T47D (cell line): ENCODE measurements at places on chromosomes 5 and 9.

GRCh38 chr5:10339058-10339811, 14.3 kb upstream of the MARCHF6 start:
- no peak for DNase-seq

GRCh38 chr5:147359581-147359980, 124.8 kb downstream of the STK32A start:
- DNase-seq, result no peak

GRCh38 chr5:175027390-175027789, 303.0 kb downstream of the MSX2 start:
- no peak for DNase-seq

DNA sequence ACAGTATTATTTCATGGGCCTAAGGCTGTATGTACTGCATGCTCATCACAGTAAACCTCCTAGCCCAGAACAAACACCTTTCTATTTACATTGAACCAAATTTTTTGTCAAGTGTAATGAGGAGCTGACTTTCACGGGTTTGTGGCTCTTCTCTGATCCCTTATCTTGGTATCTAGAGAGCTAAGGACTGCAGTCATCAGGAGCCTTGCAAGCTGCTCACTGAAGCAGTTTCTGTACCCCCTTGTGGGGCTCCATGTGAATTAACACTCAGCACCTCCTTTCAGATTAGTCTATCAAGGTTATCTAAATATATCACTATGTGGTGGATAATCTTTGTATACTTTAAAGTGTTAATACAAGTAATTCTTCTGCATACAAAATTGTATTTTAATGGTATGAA, 108.2 kb downstream of the AUH start:
- no peak for DNase-seq

- DNase-seq, result peak; percentile 20
Measured at GRCh38 chr5:146426853-146427618, 20.1 kb upstream of the TCERG1 start.

- no peak for DNase-seq
Measured at GRCh38 chr5:173809014-173809413, 79.1 kb upstream of the CPEB4 start.

- DNase-seq, result no peak
Measured at GRCh38 chr5:13278148-13278547, 666.3 kb downstream of the DNAH5 start.

DNA sequence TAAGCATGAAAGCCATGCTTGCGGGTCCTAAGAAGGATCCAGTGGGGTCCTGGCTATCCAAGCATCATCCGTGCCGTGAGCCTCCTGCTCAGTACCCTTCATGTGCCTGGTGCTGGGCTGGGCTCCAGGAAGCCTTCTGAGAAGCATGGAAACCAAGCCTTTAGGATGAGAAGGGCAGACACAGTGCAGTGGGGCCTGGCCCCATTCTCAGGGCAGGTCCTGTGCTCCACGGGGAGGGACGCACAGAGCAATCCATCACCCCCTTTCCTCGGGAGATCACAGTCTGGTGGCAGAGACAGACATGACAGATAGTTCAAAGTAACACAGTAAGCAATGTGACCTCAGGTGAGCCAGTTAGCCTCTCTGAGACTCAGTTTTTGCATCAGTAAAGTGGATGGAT, 76.9 kb downstream of the RGS3 start:
- no peak for DNase-seq

- no peak for DNase-seq
Measured at GRCh38 chr5:59301727-59302126, 591.8 kb downstream of the PDE4D start.

DNA sequence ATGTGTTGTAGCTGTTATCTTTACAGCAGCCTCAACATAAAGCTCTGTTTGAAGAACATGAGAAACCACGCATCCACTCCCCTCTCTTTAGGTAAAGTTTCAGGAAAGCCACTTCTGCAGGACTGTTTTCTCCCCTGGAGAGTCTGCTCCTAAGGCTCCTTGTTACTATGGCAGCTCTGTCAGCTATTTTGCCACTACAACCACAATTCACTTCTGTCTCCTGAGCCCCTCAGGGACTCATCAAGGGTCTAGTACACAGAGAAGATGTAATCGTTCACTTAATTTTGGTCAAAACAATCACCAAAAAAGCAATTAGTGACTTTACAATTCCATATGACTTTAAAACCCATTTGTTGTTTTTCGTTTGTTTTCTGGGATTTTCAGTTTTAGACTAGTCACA, 157.7 kb downstream of the FBN2 start:
- DNase-seq, result no peak

DNA sequence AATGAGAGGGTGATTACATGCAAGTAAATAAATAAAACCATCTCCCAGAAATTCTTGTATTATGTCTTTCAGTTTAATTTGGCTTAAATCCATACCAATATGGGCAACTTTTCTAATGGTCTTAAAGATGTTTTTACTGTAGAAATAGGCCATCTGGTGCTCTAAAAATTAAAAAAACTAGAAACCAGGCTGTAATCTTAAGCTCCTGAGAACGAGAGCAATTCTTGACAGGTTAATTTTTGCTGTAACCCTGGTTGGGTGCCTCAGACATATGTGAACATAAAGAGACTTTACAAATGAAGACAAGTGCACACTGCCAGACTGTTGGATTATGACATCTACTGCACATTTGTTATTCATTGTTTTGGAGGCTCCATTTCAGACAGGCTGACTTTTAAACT, 246.8 kb upstream of the DAB2 start:
- DNase-seq, result no peak

- no peak for DNase-seq
Measured at GRCh38 chr5:170268884-170269283, 28.7 kb downstream of the LCP2 start.

GRCh38 chr5:135462304-135462703, 10.2 kb upstream of the TIFAB start:
- peak; percentile 19 for DNase-seq

DNA sequence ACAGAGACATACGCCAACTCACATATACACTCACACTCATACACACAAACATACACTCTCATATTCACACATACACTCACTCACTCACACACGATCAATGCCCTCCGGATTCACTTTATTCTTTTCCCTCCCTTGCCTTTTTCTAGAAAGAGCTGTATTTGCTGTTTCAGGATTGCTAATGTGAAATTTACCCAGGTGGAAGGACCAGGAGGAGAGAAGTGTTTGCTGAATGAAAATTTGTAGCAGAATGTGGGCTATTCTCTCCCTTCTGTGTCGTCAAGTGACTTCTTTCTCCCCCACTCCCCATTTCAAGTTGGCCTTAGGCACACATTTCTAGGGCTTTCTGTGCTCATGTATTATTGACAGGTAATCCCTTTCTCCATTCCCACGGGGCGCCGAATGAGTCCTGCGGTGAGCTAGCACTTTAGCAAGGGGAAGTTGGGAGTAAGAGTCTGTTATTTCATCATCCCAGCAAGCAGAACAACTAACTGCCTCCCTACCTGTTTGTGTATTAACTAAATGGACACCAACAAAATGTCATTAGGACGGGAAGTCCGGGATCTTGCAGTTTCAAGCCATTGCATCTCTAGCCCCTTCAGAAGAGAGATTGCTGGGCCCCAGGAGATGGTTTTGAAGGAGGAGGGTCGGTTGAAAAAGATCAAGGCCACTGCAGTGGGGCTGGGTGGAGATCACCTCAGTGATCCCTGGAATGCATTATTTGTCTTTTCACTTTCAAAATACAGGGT, 97.1 kb upstream of the TAF11L2 start:
- DNase-seq, result no peak

GRCh38 chr5:68409259-68409658, 193.7 kb downstream of the PIK3R1 start:
- no peak for DNase-seq

GRCh38 chr9:72039532-72039931, 20.9 kb downstream of the C9orf57 start:
- DNase-seq, result no peak

GRCh38 chr5:29498412-29498811, 1695.1 kb upstream of the CDH6 start:
- no peak for DNase-seq

GRCh38 chr5:100110497-100110896, 424.7 kb upstream of the FAM174A start:
- DNase-seq, result no peak

- no peak for DNase-seq
Measured at GRCh38 chr9:127905004-127905728, 5.8 kb upstream of the ST6GALNAC6 start.

GRCh38 chr9:70971723-70972122, 149.7 kb downstream of the TRPM3 start:
- no peak for DNase-seq

DNA sequence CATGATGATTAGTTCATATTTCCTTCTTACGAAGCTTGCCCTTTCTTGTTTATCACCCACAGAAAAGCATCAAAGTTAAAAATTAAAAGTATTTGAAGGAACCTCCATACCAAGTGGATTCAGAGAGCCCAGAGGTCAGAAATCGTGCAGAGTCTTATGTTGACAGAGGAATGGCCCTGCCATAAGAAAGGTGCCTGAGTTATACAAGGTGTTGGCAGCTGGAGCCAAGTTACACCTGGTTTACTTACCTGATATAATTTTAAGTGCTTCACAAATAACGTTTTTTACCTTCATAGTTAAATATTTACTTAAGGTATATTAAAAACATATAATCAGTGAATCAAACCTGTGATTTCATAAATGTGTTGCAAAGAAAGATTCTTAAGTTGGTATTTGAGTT, 42.3 kb upstream of the DHFR start:
- DNase-seq, result no peak

DNA sequence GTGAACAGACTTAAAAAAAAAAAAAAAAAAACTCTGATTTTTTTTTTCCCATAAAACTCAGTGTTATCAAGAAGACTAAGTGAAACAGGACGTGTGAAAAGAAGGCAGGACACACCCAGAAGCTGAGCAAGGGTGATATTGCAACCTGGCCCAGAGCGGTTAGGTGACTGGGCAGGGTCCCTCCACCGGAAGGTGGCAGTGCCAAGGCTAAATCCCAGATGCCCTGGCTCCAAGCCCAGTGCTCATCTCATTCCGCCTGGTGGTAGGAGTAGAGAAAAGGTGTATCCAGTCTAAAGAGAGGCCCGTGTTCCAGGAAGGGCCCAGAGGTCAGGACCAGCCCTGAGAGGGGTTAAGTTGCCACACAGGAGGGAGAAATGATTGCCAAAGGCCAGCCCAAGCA, 51.5 kb upstream of the SAP30L start:
- DNase-seq, result no peak

DNA sequence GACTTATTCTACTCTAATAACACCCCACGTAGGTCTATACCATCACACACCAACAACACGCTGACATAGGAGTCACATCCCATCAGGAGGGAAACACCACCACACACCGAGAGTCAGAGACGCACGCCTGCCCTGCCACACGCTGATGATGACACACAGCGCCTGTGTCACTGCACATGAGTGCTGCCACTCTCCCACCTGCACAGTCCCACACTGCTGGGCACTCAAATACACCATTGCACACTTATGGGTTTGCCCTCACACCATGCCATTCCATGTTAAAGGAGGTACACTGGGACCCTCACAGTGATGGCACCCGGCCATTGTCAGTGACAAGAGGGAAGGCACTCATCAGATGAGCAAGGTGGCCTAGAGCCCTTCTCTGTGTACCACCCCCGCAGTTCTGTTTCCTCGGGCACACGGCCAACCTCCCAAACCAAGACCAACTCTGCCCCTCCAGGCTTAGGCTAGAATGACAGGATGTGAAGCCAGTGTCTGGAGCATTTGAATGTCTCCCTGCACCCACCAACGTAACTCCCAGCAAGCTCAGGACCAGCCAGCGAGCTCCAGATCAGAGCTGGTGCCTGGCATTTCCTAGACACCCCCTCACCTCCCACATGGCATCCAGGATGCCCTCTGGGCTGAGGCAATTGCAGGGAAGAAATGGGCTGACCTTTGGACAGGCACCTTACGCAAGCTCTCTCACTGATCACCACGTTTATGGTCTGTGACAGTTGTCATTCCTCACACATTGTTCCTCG, 3.6 kb upstream of the CPLX2 start:
- peak; percentile 43 for DNase-seq

- peak; percentile 97 for DNase-seq
Measured at GRCh38 chr9:134135343-134136117, at the start of gene WDR5. Gene WDR5, plus strand, starts transcription at chr9:134136082. Its CDS starts 3,796 bp downstream, at chr9:134139878.
